Inflammatory macrophage treated with lipopolysaccharide for 1 hour (primary cell): ENCODE measurements at places on chromosomes 3 and 15.
A peak's percentile ranks its signal among the peaks of the same experiment; 100 is the strongest.

DNA sequence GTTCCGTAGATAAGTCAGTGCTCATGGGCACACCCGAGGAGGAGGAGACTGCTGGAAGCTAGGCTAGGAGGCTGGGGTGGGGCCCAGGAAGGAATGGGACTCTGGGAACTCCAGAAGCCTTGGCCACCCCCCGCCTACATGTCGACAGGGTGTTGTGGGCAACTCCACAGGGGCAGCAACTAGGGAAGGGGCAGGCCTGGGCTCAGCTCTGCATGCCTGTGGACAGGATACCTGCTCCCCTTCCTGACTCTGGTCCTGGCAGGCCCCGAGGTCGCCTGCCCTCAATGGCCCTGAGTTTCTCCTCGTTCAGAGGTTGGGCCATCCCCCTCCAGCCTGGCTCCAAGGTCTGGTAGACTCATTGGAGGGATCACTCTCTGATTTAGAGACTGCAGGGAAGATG, 138.9 kb upstream of the LINGO1 start:
- DNase-seq = no peak

- no peak for DNase-seq
These were observed 118.7 kb upstream of the UMPS start for GRCh38 chr3:124611520-124611919.

DNA sequence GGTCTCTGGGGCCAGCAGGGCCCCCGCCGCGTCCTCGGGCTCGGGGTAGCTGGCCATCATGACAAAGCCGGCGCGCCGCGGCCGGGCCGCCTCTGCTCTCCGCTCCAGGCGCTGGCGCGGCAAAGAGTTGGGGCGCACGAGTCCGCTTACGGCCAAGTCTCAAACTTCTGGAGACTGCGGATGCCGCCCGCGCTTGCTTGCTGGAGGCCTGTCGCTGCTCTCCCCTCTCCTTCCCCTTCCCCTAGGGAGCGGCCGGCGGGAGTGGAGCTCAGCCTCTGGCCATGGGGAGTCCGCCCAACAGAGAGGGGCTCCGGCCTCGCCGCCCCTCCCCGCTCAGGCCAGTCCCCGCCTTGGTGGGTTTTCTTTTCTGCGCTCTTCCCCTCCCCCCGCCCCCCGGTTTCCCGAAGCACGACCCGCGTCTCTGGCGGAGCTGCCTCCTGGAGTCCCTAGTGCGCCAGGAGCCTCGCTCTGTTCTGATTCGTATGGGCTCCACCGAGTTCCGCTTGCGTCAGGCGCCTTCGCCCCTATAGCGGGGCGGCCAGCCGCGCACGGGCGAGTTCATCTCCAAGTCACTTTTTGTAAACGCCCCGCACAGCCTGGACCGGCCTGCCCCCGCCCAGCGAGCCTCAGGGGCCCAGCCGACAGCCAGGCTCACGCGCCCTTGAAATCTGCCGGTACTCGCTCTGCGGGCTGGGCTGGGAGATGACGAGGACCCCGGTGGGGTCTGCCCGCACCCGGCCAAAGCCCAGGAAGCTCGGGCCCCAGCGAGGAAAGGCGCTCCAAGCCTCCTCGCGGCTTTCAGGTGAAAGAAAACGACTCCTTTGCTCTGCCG, at the start of the genes FOXL2 and FOXL2NB:
Gene FOXL2, minus strand, starts transcription at position 475 of the 832 bp plus-strand sequence. Its CDS starts 415 bp downstream, at position 60.
Gene FOXL2NB, plus strand, starts transcription at position 555 of the 832 bp plus-strand sequence. Its CDS starts 148 bp downstream, at position 703.
- no peak for DNase-seq

DNA sequence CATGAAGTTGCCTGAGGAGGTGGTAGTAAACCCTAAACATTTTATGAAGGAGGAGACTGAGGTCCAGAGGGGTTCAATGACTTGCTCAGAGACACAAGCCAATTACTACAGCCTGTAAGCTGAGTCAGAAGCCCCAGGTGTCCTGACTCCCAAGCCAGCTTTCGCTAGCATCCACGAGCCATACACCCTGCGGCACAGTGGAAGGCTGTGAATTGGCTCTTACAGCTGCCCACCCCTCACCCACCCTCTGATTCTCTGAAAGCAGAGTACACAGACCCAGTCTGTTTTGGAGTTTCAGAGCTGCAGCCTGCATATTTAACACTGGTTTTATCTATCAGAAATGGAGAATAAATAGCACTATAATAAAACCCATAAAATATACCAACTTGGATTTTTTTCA, 253.4 kb downstream of the IGSF11 start:
- no peak for DNase-seq

GRCh38 chr15:41789236-41789635, 15.0 kb downstream of the MAPKBP1 start:
- DNase-seq = no peak

GRCh38 chr3:111594205-111594604, 941 bp downstream of the ZBED2 start:
- no peak for DNase-seq

GRCh38 chr15:89330119-89330518, 4.5 kb downstream of the POLG start:
- no peak for DNase-seq

GRCh38 chr15:40142428-40142827, 18.4 kb upstream of the BUB1B start:
- no peak for DNase-seq

DNA sequence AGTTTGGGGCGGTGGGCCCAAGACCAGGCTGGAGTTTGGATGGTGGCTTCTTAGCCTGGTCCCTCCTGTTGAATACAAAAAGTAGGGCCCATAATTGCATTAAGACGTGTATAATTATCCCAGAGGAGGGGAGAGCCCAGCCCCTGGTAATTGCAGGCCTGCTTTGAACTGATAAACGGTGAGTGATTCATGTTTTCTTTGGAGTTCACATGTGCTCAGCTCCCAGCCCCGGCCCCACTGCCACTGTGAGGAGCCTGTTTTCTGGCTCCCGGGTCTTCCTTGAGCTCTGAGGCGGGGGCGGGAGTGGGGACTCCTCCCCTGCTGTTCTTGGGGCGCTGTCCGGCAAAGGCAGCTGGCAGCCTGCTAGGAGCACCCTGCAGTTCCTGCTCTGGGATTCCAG, 3.1 kb downstream of the PLXNA1 start:
- no peak for DNase-seq

GRCh38 chr3:154314152-154314551, 10.1 kb downstream of the DHX36 start:
- DNase-seq = no peak

GRCh38 chr3:4501437-4501836, 8.3 kb downstream of the ITPR1 start:
- no peak for DNase-seq

- DNase-seq = no peak
These were observed 86.4 kb downstream of the PCCB start for GRCh38 chr3:136336329-136337100.

- peak; percentile 34 for DNase-seq
These were observed 182.5 kb downstream of the TNIK start for GRCh38 chr3:171277456-171278298.

GRCh38 chr3:108125550-108126071, 34.8 kb upstream of the CD47 start:
- no peak for DNase-seq

DNA sequence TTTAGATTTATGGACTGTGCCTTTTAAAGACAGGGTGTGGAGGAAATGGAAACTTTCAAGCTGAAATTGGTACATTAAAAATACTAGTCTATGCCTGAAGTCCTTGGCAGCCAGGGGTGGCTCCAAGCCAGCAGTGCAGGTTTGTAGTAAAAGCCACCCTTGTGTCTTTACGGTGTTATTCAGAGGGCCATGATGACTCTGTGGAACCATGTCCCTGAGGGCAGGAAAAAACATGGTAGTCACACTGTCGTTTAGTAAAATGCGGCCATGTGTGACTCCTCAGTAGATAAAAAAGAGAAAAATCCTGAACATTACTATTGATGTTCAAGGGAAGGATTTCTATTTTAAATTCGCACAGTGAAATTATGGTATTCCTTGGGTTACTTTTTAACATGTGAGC, 2.7 kb downstream of the FAN1 start:
- DNase-seq = no peak

DNA sequence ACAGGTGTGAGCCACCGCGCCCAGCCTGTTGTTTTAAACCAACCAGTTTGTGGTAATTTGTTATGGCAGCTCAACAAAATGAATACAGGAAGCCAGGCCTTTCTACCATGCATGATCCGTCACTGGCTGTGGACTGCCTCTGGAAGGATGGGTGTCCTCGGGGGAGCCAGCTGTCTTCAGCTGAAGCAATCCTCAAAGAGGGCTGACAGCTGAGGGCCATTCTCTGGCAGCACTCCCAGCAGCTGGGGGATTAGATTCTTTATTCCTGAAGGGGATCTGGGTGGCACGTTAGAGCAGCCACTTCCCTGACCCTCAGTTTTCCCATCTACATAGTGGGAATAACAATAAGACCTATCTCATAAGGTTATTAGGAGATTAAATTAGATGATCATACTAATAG, 24.4 kb downstream of the POLR2M start:
- DNase-seq = no peak

DNA sequence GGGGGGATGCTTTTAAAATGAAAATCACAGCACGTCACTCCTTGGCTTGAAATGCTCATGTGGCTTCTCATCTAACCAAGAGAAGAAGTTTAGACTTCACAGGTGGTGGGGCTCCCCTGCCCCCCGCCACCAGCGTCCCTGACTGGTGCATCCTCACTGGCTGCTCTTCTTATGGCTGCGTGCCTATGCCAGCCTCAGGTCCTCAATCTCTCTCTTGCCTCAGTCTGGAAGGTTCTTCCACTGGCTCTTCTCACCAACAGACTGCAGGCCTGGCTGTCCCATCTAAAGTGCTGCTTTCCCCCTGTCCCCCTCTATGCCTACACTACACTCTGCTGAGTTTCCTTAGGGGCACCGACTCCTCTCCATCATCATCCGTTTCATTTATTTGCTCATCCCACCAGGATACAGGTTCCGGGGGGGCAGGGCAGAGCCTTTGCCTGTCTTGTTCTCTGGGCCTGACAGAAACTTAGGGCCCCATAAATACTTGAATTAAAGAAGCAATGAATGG, 20.6 kb downstream of the ABTB1 start:
- DNase-seq = no peak

DNA sequence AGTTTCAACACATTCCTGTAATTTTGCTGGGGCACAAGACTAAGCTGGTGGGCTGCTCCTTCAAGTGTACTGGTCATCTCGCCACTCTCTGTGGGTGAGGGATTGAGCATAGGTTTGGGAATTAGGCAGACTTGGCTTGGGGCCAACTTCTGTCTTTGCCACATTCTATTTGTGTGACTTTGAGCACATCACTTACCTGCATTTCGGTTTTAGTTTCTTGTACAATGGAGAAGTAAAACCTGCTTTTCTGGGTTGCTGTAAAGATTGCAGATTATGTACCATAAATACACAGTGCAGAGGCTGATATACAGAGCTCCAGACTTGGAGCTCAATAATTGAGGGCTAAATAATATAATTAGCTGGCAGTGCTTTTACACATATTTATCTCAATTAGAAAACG, 162.1 kb downstream of the C3orf38 start:
- no peak for DNase-seq

DNA sequence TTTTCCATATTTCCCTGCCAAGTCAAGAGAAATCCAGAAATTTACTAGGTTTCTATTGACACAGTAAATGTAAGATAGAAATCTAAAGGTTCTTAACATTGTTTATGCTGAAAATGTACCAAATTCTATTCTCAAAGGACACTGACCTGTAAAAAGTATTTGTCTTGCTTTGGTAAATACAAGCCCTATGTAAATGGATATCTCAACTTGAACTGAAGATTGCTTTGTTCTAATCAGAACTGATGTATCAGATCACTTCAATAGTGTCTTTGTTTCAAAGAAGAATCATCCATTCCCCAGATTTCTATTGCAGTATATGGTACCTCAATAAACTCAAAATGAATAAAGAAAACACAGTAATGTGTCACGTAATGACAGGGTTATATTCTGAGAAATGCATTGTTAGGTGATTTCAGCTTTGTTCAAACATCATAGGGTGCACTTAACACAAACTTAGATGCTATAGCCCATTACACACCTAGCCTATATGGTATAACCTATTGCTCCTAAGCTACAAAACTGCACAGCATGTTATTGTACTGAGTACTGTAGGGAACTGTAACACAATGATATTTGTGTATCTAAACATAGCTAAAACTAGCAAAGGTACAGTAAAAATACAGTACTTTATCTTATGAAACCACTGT, 143.5 kb upstream of the NECTIN3 start:
- DNase-seq = no peak

GRCh38 chr3:138578961-138579574, 15.0 kb downstream of the CEP70 start:
- DNase-seq = no peak

- no peak for DNase-seq
These were observed 13.9 kb downstream of the CHST13 start for GRCh38 chr3:126537730-126538281.

DNA sequence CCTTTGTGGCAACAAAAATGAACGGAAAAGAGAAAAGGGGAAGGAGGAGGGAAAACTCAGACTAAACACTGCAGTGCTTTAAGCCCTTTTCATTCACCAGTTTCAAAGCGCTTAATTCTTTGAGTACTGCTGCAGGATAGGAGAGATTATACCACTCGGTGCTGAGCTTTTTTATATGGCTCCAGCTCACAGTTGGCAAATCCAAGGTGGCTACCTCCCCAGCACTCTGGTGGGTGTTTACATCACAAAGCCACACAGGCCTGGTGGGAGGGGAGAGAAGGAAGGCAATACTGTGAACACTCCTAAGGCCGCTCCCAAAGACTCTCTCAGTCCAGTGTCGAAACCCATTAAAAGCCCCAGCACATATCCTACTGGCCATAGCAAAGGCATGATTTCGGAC, 191.4 kb downstream of the STT3B start:
- no peak for DNase-seq

DNA sequence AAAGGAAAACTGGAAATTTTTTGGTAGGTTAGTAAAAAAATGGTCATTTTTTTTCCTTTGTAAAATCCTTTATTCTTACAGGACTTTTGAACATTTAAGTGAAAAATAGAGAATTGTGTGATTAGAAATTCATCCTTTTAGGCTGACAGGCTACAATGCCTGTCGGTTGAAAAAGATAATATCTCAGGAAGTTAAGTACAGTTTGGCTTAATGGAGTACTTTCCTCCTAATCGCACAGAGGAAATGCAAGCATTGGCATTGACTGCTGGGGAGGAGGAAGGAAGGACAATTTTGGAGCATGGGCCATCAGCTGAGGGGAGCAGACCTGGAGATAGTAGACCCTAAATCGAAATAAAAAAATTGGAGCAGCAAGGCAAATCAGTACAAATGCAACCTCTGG, 135.1 kb upstream of the ICE2 start:
- no peak for DNase-seq

GRCh38 chr15:51760805-51761204, 9.4 kb downstream of the TMOD2 start:
- DNase-seq = no peak

GRCh38 chr15:70466305-70466704, 297.1 kb downstream of the UACA start:
- no peak for DNase-seq

DNA sequence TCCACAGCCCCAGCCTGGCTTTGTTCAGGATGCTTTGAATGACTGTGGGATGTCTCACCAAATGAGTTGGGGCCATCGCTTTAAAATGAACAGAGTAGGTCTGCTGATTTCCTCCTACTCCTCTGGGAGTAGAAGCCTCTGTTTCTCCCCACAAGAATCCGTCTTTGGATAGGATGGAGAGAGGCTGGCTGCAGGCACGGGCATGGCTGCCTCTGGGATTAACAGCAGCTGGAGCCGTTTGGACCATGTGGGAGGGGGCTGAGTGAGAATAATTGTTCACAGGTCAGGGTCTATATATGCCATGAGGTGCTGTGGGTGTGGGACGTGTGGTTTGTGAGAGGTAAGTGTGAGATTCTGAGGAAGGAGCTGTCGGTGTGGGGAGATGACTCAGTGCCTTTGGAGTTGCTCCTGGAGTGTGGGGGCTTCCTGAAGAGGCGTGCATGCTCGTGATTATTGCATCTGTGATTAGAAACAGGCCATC, 48.0 kb upstream of the APEH start:
- no peak for DNase-seq
